ENCODE measurements at places on chromosomes 2 and 18.

GRCh38 chr2:196750291-196750923, 49.1 kb downstream of the GTF3C3 start:
- DNase-seq = no peak

DNA sequence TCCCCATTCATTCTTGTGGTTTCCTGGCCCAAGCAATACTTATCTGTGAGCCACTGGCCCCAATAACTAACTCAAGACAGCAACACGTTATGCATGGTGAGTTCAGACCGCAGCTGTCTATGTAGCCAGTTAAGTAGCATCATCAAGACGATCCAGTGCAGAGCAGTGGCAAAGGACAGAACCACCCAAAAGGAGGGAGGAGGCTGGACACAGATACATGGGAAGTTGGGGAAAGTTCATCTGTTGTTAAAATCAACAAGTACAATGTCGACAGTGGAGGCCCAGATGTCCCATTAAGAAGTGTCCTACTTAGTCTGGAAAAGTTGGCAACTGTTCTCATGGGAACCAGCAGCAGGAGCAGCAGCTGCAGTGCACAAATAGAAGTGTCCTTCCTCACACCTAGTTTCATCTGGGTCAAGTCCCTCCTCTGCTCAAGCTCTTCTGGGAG, 106.9 kb upstream of the THOC1 start:
- DNase-seq = no peak

GRCh38 chr2:23631389-23631788, 246.4 kb downstream of the KLHL29 start:
- DNase-seq = no peak

GRCh38 chr2:81624825-81625224, 1320.3 kb upstream of the LRRTM1 start:
- no peak for DNase-seq

- no peak for DNase-seq
Measured at GRCh38 chr2:47221946-47222345, 66.8 kb upstream of the STPG4 start.

GRCh38 chr2:84856787-84857186, 24.1 kb downstream of the TRABD2A start:
- no peak for DNase-seq

GRCh38 chr2:182946958-182947369, 80.5 kb upstream of the FRZB start:
- DNase-seq = no peak

GRCh38 chr2:48249631-48250473, 280.1 kb upstream of the STON1 start:
- DNase-seq = no peak
